ENCODE measurements at places on chromosomes 7 and 10.

DNA sequence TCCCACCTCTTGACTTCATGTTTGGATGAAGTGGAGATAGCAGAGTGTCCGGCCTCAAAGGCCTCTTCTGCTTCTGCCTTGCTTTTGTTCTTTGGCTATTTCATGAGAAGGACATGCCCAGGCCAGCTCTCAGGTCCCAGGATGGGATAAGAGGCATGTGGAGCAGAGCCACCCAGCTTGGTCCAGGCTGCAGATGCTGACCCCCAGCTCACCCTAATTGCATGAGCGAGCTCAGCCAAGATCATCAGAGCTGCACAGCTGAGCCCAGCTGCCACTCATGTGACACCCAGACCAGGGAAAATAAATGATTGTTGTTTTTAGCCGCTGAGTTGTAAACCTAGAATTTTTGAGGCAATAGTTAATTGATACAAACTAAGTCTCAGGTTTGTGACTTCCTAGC lies 230.0 kb downstream of the PHF14 start:
- DNase-seq: peak; percentile 21

DNA sequence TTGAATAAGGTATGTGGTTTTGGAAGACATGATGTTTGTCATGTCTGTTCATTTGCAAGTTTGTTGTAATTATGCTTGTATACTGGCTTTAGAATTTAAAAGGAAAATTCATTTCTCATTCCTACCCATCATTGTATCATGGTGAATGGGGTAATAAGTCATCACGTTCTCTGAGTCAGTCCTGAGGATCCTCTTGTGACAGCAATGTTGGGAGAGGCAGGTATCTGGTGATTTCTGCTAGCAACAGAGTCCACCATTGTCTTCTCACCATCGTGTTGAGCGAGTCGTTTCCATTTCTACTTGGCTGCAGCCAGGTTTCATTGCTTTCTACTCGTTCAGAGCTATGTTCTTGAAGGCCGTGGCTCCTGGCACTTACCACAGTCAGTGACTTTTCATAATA lies 16.3 kb downstream of the CUL1 start:
- DNase-seq: no peak

DNA sequence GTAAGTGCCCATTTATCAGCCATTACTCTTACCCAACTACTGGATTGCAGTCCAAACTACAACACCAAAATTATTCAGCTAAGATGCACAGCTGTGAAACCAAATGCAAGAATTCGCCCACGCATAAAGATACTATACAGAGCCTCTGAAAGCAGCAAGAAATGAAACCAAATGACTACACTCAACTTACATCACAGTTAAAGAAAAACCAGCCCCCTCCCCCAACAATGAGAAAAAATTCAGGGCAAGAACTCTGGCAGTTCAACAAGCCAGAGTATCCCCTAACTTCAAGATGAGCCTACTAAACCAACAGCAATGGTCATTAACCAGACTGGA lies 209.1 kb upstream of the VWC2 start:
- DNase-seq: no peak

DNA sequence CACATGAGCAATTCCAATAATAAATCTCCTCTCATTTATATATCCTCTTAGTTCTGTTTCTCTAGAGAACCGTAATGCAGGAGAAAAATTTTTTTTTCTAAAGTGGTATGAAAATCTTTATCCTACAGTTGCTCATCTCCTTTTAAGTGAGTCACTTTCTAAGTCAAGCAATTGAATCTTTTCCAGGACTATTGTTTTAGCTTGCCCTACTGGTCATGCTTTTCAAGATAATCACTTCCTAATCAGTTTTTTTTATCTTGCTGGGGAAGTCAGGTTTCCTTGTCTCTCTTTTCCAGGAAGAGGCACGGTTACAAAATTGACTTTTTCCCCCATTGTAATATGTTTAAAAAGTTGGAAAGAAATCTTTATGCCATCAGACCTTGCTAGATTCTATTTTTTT lies 44.0 kb downstream of the INPP5F start:
- DNase-seq: no peak

GRCh38 chr10:42948040-42948439 lies 128.8 kb upstream of the RET start:
- DNase-seq: no peak

GRCh38 chr10:128711806-128712205 lies 585.6 kb upstream of the MKI67 start:
- no peak for DNase-seq

DNA sequence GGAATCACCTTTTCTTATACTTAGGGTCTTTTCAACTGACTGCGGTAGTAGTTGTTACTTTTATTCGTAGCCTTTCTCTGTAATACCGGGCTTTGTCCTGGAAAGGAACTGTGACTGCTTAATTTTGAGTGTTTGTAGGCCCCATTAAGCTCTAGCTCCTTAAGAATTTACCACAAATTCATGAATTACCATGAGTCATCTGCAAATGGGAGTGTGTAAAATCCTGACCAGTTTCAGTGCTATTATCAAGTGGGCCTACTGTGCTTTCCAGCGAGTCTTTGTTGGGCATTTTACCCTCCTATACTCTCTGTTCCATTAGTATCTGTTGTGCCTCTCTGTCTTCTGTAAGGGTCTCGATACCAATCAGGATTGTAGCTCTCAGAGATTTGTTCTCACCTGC lies 49.7 kb downstream of the ZMYND11 start:
- no peak for DNase-seq

DNA sequence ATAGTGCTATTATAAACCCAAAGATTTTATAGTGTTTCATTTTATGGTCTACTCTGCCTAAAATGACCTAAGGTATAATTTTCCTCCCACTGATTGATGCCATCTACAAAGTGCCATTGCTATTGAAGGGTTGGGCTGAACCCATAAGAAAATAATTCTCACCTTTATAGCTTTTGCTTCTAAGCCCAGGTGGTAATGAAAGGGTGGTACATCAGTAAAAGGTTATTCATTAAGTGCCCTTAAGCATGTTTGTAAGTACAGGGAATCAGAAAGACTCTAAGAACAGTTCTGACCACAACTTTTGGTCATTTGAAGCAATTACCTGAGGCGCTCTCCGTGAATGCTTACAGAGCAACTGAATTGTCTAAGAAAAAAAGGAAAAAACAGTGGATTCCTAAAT lies 1247.3 kb downstream of the NXPH1 start:
- DNase-seq: no peak

DNA sequence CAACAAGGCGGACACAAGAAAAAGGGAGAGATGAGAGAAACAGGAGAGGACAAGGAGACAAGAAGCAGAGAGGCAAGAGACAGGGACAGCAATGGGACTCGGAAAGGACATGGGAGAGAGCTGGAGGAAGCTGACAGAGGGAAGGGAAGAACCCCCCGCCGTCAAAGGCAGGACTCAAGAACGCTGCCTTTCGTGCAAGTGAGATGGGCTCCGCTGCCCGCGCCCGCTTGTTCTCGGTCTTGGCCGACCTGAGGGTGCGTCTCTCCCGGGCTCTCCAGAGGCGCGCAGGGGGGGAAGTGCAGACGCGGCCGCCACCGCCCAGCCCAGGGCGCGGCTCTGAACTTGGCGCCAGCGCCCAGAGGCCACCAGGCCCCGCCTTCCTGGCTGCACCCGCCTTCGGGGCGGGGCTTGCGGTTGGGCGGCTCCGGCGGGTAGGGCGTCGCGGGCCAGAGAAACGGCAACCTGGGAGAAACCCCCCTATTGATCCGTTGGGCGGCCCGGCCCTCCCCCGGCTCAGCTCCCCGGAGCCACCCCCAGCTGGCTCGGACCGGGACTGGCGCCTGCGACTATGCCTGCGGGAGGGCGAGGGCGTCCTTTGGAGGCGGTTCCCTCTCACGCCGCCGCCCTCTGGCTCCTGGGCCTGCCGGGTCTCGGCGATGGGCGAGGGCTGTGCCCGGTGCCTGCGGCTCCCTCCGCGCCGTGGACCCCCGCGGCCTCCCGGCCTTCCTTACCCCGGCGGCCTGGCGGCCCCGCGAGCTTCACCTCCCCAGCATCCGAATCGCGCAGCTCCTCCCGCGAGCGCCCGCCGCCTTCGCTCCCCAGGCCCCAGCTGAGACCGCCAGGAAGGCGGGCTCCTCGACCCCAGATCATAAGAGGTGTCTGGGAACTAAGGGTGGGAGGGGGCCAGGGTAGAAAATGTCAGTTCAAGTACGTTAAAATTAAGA lies 2.2 kb upstream of the ANTXRL start:
- DNase-seq: peak; percentile 53

- DNase-seq: no peak
Observed at GRCh38 chr7:130923930-130924329, 189.9 kb upstream of the KLF14 start.

- DNase-seq: no peak
Observed at GRCh38 chr10:76491216-76491615, 1059.8 kb downstream of the LRMDA start.

GRCh38 chr10:99742701-99743100 lies 10.7 kb downstream of the CUTC start:
- DNase-seq: no peak

- no peak for DNase-seq
Observed at GRCh38 chr7:148148456-148148855, 442.1 kb upstream of the C7orf33 start.

- no peak for DNase-seq
Observed at GRCh38 chr7:98469088-98469487, 68.2 kb upstream of the BAIAP2L1 start.

DNA sequence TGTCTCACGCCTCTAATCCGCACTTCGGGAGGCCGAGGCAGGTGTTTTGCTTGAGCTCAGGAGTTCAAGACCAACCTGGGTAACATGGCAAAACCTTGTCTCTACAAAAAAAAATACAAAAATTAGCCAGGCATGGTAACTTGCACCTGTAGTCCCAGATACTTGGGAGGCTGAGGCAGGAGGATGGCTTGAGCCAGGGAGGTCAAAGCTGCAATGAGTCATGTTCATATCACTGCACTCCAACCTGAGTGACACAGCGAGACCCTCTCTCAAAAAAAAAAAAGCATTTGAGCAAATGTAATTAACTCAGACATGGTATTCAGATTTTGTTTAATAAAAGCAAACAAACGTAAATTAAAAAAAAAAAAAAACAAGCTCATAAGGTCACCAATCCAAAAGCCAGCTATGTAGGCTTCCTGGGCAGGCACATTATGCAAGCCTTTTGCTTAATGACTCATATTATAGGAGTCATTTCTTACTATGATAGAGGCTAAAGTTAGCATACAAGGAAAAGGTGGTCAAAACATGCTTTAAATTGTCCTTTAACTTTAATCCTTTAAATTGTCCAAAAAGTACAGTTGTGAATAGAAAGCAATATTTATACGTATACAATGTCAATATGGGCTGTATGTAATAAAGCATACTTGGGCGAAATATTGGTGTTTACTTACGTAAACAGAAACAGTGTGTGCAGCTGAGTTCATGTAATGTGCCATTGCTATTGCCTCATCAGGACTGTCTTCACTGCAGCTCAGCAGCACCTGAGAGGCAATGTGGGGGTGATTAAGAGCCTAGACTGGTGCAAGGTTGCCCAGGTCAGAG lies 13.0 kb downstream of the AKR1D1 start:
- DNase-seq: no peak

GRCh38 chr7:33921216-33921938 lies 16.0 kb downstream of the BMPER start:
- peak; percentile 94 for DNase-seq

- DNase-seq: peak; percentile 45
Observed at GRCh38 chr10:42864575-42864974, 82.0 kb downstream of the BMS1 start.

DNA sequence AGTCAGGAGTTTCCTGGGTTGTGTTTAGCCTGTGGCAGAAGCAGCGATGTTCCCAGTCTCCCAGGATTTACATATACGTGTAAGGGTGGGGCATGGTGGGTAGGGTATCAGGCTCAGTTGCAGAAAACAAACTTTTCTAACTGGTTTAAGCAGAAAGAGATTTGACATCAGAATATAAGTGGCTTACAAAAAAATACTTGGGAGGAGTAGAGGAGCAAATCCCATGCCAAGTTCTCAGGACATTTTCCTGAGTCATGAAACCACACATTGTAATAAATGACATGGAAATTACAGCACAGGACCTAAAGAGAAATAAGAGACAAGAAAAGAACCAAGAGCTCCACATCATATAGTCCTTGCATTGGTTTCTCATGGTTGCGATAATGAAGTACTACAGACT lies 26.2 kb upstream of the FRMD4A start:
- DNase-seq: no peak

GRCh38 chr7:115851291-115851690 lies 179.3 kb downstream of the TFEC start:
- peak; percentile 57 for DNase-seq

GRCh38 chr10:129626309-129626708 lies 159.3 kb downstream of the MGMT start:
- DNase-seq: no peak

GRCh38 chr7:131546583-131547141 lies 9.8 kb downstream of the PODXL start:
- peak; percentile 16 for DNase-seq

- no peak for DNase-seq
Observed at GRCh38 chr10:78584681-78585080, 484.1 kb upstream of the ZMIZ1 start.

DNA sequence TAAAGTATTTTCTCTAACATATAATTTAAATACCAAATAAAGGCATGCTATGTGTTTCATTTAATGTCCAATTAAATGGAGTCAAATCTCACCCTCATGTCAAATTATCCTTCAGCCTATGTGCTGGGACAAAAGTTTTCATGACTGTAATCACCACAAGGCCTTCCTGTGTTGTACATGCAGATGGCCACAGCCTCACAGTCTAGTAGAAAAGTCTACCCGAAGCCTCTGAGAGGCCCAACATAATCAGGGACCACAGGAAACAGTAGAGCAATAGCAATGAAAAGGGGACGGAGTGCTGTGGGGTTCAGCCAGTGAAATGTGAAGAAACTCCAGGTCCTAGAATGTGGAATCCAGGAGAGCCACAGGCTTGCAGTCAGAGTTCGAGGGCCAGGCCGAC lies 140.2 kb upstream of the KLF6 start:
- DNase-seq: no peak

DNA sequence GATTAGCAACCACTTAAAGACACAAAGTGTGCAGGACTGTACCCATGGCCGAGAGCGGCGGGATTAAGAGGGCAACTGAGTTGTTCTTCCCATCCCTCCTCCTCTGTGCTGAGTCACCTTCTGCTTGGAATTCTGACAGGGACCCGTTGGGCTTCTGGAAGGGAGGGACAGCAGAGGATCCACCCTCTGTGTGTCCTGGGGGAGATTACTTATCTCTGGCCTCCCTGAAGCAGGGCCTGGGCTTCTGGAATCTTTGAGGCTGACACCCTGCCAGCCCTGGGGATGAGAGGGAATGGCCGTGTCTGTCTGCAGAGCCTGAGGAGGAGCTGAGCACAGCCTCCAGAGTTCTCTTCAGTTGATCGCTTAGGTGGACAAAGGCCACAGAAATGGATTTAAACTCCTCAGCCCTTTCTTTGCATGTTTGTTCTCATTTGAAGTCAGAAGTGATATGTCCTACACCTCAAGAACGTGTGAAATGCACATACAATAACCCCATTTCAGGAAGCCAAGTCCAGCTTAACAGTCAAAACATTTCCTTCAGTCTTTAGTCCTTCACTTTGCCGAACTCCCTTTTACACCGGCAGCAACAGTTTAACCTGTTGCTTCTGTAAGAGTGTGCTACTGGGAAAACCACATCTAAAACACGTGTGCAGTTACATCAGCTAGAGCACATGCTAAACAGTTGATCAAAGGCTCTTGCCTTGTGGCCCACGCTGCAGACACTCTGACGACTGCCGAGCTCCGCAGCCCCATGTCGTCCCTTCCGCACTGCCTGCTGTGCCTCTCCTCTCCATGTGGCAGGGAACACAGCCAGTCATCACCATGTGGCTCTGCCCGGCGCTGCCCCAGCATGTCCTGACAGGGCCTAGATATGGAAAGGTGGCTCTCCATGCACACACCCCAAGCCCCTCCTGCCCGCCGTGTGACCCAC lies 55.7 kb downstream of the IKZF1 start:
- no peak for DNase-seq

- no peak for DNase-seq
Observed at GRCh38 chr7:29539471-29539870, 24.2 kb upstream of the PRR15 start.

GRCh38 chr7:128112781-128113221 lies 81.6 kb upstream of the LRRC4 start:
- peak; percentile 35 for DNase-seq

Data from SHP77 (cell line).